ENCODE measurements at places on chromosomes 4 and X. TPM values are rescaled to one million over a fixed set of nuclear protein-coding genes. Genes with fewer than 3 reads are reported as not detected.

DNA sequence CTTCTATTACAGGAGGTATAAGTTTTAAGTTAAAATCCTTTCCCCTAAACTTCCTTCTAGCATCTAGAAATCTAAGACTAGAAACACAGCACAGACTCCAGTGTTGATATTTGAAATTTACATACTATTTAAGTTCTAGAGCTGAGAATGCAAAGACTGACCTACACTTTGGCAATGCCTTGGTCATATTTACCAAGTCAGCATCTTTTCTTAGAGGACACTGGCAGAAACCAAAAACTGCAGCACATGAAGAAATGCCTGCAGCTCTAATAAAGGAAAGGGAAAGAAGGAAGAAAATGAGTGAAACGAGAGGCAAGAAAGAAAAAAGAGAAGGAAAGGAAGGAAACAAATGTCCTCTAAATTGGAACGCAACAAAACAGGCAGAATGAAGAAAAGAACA lies 443.7 kb upstream of the RASGEF1B start:
- no peak for DNase-seq

- no peak for DNase-seq
These were observed 11.7 kb downstream of the LAS1L start for GRCh38 chrX:65522739-65523372.

GRCh38 chrX:51891821-51892551 lies 1.4 kb upstream of the MAGED1 start:
- no peak for DNase-seq

- no peak for DNase-seq
These were observed 135.7 kb upstream of the ANXA10 start for GRCh38 chr4:167956676-167957075.

- DNase-seq = no peak
These were observed 15.7 kb downstream of the FAM184B start for GRCh38 chr4:17765514-17766286.

- DNase-seq = no peak
These were observed 85.4 kb downstream of the WFS1 start for GRCh38 chr4:6355052-6355451.

- no peak for DNase-seq
These were observed 27.0 kb upstream of the SLC7A11 start for GRCh38 chr4:138269175-138269574.

- no peak for DNase-seq
These were observed 315.3 kb downstream of the DHRSX start for GRCh38 chrX:2185341-2186082.

DNA sequence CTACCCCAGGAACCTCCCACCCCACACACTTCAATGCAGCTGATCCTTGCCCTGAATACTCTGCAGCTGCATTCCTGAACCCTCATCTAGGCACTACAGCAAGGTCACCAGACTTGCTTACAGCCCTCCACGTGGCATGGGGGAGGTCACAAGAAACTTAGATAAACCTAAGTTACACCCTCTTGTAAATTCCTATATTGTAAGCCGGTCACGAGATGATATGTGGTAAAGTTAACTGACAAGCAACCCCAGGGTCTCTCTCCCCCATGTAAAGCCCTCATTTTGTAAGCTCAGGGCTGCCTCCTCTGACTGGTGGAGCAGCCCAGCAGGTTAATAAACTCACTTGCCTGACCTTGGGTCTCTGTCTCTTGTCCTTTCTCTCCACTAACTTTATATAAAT lies 570.7 kb downstream of the PCDH7 start:
- no peak for DNase-seq

DNA sequence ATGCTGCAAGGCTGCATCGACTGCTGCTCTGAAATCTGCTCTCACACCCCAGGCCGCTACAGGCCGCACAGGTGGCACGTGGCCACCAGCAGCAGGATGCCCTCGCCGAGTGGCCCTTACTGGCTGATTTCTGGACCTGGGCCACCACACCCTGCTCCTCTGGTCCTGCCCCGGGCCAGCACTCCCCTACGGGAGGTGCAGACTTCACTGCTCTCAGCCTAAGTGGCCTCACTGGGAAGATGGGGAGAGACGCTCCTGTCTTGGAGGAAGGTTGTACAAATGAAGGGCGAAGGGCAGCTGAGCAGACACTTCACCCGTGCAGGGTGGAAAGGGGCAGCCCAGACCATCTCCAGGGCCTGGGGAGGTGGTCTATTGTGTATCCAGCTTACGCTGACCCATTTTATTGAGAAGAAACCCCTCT lies 72.5 kb downstream of the ACOX3 start:
- DNase-seq = no peak

The USP17L13 gene
- total RNA-seq = not detected

The TTC29 gene
- not detected for total RNA-seq

The IQCM gene
- total RNA-seq = not detected

The MAPK10 gene
- 0.49 TPM for total RNA-seq

The TRAPPC2 gene
- total RNA-seq = 26.2 TPM

The SCRG1 gene
- total RNA-seq = not detected

Data from activated T-cell treated with anti-CD3 and anti-CD28 coated beads, Interleukin-2, amount 50 U/mL, for 72 hours (primary cell).